ENCODE measurements at places on chromosomes 11 and 22.

GRCh38 chr22:24153353-24153752 is 27.9 kb upstream of the SUSD2 start:
- peak; percentile 85 for DNase-seq

- DNase-seq: no peak
Measured at GRCh38 chr11:62421996-62422395, 3.2 kb downstream of the SCGB1A1 start.

GRCh38 chr11:34284156-34284555 is 73.7 kb downstream of the ABTB2 start:
- DNase-seq: no peak

- peak; percentile 90 for DNase-seq
Measured at GRCh38 chr22:28883917-28884746, 760 bp downstream of the ZNRF3 start.

- no peak for DNase-seq
Measured at GRCh38 chr11:23590596-23591308, 730.5 kb upstream of the CCDC179 start.

DNA sequence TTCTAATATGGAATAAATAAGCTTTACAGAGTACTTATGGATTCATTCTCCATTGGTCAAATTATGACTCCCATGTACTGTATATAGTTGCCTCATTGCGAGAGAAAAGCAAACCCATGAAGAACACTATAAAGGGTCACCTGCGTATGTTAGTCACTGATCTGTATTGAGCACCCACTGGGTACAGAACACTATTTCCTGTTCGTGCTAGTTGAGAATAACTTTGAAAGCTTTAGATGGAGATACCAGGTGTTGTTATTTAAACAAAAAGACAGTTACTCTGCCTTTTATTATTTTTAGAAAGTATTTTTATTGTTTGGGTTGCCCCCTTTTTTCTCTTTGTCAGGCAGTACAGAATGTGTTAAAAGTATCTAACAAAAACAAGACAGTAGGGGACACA is 79.9 kb downstream of the DEUP1 start:
- DNase-seq: no peak

DNA sequence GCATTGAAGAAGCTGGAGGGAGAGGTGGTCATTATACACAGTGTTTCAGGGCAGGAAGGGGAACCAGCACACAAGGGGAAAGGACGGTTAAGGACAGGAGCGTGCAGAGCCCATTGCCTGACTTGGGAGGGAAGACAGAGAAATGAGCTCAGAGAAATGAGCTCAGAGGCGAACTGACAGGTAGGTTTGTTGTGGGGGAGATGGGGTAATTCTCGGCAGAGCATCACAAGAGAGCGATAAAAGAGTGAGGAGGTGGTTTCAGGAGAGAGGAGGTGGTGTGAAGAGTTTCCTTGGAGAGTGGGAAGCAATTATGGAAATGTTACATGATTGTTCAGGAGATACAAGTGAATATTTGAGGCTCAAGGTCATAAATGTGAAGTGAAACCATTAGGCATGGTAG is 61.0 kb downstream of the MRGPRX1 start:
- DNase-seq: no peak

GRCh38 chr22:39613549-39613921 is 43.0 kb downstream of the CACNA1I start:
- DNase-seq: peak; percentile 54

DNA sequence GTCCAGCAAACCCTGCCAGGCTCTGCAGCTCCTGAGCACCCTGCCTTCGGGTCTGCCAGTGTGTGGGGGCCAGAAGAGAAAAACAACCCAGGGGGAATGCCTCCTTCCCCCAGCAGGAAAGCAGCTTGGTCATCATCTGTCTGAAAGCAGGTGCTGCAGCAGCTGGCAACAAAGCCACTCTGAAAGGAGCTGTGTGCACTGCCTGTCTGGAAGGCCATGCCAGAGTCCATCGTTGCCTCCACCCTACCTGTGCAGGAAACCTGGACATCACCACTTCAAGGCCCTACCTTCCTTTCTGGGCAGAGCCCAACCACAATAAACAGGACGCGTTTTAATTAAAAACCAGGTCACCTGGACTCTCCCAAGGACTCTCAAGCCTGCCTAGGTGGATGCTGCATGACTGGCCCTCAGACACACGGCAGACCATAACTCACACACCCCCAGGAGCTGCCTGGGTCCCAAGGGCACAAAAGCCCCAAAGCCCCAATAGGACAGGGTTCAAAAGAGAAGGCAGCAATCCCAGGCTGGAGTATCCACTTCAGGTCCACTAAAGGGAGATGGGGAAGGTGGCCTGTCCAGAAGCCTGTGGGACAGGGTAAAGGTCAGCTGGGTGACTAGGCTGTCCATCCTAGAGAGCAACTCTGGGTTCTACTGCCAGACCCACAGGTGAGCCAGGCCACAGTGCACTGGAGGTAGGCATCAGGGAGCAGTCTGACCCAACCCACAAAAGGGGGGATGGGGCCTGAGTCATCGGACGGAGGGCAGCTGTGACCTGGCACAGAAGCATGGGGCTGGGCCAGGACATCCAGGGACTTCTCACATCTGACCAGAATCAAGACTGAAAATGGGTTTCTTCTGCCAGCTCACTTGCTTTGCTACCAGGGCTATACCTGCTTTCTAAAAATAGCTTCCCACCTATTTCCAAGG is 6.1 kb downstream of the GNB1L start:
- no peak for DNase-seq

GRCh38 chr11:17604201-17604914 is 57.3 kb downstream of the OTOG start:
- peak; percentile 73 for DNase-seq
